ENCODE measurements at places on chromosomes 11 and 22.

GRCh38 chr11:12599408-12600143 lies 74.6 kb upstream of the TEAD1 start:
- no peak for DNase-seq

- no peak for DNase-seq
Observed at GRCh38 chr11:72782081-72782920, 11.5 kb downstream of the STARD10 start.

- DNase-seq, result no peak
Observed at GRCh38 chr11:65542738-65543390, 15.3 kb downstream of the LTBP3 start.

DNA sequence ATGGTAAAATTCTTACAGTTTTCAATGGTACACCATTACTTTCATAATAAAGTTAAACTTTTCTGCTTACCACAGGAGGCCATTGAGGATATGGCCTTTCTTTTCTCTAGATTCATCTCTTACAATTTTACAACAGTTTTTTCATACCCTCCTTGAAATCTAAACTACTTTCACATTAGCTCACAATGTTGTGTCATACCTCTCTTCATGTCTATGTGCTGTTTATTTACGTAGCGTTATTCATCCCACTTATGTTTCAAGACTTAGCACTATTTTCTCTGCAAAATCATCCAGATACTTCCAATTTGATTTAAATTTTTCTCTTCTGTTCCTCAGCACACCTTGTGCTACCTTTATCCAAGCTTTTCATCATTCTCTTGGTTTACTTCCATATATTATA lies 123.3 kb downstream of the METTL15 start:
- no peak for DNase-seq

DNA sequence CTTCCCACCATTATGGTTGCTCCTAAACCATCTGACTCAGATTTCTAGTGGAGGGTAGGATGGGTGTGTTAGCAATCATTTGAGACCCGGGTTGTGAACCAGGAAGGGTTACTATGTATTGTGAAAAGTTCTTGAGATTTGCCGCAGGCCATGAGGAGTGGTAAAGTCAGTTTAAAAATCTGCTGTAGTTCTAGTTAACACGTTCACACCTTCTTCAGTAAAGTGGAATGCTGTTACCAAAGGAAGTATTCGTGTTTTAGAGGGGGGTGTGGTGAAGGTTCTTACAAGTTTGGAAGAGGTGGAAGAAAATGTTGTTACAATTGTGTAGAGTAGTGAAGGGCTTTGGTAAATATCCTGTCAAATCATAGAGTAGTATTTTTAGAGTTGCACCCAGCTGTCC lies 2.6 kb downstream of the MTMR3 start:
- no peak for DNase-seq

Measured in brain microvascular endothelial cell (primary cell).